Left ventricle myocardium inferior (tissue), 1 donor: ENCODE measurements at places on chromosomes 4 and X. TPM values are rescaled to one million over a fixed set of nuclear protein-coding genes. Genes with fewer than 3 reads are reported as not detected.

DNA sequence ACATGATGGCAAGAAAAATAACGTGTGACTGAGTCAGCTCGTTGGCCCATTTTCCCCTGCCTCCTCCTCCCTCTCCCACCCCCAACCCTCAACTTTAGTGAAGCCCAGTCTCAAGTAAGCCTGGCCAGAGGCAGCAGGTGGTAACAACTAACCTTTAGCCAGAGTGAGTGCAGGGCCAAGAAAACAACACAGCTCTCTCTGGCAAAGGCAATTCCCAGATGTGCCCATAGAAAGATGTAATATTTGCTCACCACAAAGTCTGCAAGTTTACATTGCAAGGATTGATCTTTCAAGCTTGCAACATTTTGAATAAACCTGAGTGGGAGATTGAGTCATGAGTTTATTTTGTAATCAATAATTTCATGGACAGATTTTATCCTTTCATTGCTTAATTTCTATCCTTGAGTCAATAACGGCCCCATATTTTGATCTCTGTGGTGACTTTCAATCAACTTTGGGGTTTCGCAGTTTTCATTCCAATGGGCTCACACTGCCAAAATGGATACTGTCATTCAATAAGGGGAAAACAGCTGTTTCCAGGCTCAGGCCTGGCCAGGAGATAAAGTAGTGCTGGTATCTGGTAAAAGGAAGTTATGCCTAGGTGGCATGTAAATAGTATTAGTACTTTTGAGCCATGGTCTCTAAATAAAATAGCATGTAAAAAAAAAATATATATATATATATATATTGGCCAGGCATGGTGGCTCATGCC is 130.7 kb upstream of the TMEM164 start:
- DNase-seq, result no peak

KCNE5 gene
- total RNA-seq, result not detected

SYP gene
- 1.6 TPM for total RNA-seq

DNA sequence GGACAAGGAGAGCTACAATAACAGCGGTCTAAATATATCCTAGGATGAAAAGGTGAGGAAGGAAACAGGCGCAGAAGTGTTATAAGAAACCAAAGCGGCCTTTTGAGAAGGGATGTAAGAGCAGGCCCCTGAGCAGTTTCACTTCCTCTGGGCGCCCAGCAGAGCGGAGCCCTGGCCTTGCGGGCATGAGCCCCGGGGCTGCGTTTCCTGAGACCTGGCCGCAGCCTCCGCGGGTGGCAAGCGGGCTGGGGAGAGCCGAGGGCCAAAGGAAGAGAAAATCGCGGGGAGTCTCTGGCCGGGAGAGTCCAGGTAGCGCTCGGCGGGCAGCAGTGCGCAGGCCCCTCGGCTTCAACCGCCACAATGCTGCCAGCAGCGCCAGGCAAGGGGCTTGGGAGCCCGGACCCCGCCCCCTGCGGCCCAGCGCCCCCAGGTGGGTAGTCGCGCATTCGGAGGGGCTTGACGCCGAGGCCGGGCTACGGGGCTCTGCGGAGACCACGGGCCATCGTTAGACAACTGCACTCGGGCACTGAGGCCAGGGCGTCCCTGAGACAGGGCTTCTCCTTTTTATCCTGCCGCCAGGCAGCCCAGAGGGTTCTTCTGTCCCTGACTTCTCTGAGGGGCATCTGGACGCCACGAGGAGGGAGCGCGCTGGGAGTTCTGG is at the start of gene BANK1:
Gene BANK1 (plus strand): TSS at position 210 of the 661 bp plus-strand sequence. CDS start 151 bp downstream, at position 361.
- peak; percentile 18 for DNase-seq

PDE6B gene
- total RNA-seq, result 2.7 TPM

COL4A6 gene
- 9.8 TPM for total RNA-seq

GRCh38 chr4:181594188-181594587 is 649.0 kb upstream of the TENM3 start:
- no peak for DNase-seq

GRCh38 chrX:129793604-129794191 is 13.9 kb downstream of the SASH3 start:
- DNase-seq, result no peak

DNA sequence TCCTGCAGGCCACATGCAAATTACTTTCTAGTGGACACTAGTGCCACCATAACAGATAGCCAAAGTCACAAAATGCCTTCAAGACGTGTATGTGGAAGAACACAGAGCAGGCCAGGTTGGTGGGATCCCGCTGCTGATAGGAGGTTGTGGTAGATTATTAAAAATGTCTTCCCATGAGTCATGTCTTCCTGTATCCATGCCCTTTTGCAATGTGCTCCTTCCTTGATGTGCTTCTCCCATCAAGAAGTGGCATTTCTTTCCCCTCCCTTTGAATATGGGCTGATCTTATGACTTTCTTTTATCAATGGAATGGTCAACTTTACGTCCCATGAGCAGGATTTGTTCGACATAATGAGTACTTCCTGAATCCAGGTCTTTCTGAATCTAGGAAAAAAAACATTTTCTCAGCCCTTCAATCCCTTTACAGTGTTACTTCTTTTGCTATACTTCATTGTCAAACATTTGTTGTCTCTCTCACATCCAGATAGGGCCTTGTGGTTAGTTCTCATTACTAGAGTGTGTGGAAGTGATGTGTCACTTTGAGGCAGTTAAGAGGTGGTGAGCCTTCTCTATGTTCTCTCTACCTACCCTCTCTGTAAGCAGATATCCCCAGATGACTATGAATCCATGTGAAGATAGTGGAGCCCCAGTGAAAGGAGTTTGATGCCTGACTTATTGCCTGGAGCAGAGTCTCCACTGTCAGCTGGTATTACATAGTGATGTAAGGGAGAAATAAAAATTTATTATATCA is 519.2 kb upstream of the DIPK2B start:
- no peak for DNase-seq

DNA sequence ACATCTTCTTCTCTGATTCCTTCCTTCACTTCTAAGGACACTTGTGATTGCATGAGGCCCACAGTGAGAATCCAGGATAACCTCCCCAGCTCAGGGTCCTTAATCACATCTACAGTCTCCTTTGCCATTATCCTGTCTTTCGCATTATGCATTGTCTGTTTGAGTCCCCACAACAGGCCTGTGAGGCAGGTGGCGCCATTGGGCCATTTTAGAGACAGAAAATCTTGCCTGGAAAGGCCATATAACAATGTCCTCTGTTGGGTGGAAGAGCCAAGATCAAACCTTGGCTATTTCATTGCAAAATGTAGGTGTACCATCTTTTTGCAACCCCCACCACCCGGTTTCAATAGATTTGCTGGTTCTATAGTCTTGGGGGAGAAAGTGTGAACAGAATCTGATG is 11.8 kb upstream of the DCUN1D4 start:
- DNase-seq, result peak; percentile 64

CABS1 gene
- not detected for total RNA-seq

- peak; percentile 22 for DNase-seq
Observed at GRCh38 chr4:41257257-41257901, 651 bp downstream of the UCHL1 start.

GRCh38 chr4:4762300-4762699 is 97.2 kb upstream of the MSX1 start:
- DNase-seq, result no peak
